ENCODE measurements at places on chromosomes 1 and 21.

- no peak for DNase-seq
Measured at GRCh38 chr1:55938861-55939260, 640.5 kb downstream of the PLPP3 start.

DNA sequence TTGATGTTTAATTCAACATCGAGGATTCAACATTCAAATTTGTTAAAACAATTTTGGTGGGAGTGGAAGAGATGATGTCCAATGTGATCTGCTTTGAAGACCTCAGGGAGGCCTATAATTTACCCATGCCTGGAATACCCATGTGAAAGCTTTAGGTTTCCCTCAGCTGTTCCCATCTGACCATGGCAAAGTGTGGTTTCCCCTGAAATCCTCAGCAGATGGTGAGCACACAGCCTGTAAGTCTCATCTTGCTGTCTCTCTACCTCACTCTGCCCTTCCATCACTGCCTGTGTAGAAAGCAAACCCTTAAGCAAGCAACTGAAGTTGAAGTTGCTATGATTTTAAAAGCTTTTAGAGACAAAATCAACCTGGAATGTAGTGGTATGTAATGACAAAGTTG lies 80.1 kb upstream of the ATF3 start:
- DNase-seq = no peak

DNA sequence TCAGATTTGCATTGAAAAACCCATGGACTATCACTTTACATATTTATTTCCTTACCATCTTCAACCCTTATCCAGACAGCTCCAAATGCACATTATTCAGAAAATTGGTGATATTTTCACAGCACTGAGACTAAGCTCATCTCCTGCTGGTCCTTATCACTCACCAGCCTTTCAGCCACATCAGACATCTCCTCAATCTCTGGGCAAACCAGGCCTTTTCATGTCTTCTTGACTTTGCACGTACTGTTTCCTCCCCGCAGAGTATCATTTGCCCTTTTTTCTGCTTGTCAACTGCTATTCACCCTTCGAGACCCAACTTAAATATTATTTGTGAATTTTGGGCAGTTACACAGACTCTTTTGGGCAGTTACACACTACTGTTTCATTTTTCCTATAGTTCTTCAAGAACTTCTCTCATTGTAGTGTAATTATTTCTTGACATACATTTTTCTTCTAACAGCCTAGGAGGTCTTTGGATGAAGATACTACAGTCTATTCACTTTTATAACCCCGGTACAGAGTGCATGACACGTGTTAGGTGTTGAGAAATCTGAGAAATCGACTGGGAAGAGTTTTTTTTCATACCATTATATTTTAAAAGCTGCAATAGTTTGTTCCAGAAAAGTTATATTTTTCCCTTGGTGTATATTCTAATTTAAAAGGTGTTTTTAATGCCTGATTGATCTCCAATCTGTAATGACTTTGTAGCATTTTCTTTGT lies 98.0 kb downstream of the FGGY start:
- DNase-seq = no peak

DNA sequence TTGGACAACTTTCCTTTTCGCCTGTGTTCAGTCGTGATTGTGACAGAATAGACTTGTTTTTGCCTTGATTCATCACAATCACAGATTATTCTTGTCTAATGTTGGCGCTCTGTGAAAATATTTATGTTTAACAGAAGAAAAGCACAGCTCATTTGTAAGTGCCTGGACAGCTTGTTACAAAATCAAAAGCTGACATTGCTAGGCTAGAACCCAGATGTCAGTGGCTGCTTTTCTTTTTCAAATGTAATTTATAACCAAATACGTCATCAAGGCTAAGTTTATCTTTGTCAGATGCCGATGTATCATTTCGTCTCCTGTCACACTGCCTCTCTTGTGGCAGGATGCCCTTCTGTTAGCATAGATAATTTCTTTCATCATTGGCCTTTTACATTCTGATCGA lies 1227.3 kb downstream of the PLA2G4A start:
- DNase-seq = no peak

DNA sequence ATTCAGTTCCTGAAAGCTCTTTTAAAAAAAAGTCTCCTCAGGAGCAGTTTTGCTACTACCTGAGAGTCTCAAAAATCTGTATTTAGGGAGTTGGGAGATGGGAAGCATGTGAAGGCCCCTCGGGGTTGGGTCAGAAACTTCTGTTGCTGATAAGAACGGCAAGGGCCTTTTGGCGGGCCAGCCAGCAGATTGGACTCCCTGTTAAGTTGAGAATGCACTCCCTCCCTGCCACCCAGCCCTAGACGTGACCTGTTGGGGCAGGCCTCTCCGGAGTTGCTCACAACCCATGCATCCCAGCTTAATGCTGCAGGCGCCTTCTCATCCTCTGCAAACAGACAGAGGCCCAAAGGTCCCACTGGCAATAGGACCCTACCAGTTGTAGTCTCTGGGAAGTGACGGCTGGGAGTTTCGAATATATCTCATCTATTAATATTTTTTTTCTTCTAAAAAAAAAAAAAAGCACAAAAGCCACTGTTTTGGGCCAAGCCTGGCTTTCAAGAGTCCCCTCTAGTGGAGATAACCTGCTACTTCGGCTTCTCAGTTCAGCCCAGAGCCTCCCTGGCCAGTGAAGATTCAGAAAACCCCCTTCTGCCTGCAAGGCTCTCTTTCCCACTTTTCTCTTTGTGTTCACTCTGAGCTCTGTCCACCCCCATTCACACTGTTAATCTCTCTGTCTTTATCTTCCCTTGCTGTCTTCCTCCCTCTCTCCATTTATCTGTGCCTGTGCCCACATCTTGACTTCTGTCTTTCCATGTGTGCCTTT lies 5.3 kb downstream of the PLXNA2 start:
- DNase-seq = no peak

DNA sequence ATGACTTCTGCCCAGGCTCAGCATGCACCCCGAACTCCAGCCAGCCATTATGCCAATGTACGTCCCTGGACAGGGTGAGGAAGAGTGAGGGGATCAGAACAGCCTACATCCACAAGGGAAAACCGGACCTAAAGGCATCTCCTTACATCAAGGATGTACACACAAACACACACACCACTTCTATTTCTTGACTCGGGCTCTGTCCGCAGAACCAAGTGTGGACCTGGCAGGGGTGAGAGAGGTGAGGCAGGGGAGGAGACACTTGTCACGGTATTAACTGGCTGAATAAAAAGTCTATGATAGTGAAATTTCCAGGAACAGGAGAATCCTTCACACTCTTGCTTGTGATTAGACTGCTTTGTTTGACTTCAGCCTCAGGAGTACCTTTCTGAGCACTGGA lies 2.3 kb downstream of the LMOD1 start:
- no peak for DNase-seq

- DNase-seq = no peak
Measured at GRCh38 chr1:236502972-236503639, 20.7 kb upstream of the LGALS8 start.

GRCh38 chr1:180029524-180030135 lies 75.0 kb downstream of the CEP350 start:
- no peak for DNase-seq

DNA sequence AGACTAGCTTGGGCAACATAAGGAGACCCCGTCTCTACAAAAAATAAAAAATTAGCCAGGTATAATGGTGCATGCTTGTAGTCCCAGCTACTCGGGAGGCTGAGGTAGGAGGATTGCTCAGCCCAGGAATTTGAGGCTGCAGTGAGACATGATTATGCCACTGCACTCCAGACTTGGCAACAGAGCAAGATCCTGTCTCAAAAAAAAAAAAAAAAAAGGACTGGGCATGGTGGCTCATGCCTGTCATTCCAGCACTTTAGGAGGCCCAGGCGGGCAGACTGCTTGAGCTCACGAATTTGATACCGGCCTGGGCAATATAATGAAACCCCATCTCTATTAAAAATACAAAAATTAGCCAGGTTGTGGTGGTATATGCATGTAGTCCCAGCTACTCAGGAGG lies 47.3 kb upstream of the BCL10 start:
- no peak for DNase-seq

- DNase-seq = no peak
Measured at GRCh38 chr1:207414606-207415108, 39.5 kb upstream of the CR2 start.

DNA sequence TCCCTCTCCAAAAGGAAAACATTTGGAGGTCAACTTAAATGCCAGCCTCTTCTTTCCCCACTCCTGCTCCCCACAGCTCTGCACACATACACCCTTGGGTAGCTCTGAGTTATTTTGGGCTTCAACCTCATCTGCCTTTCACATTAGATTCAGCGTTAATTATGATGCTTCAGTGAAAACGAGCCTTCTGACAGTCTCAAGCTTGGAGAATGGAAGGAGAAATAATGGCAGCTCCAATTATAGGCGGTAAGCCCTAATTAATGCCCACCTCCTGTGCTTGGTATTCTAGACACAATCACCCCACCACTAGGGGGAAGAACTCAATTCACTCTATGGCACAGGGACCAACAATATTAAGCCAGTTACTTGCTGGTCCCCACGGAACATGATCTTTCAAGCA lies 397.9 kb downstream of the BRINP2 start:
- no peak for DNase-seq

GRCh38 chr1:151947140-151947539 lies 37.8 kb upstream of the THEM4 start:
- no peak for DNase-seq

DNA sequence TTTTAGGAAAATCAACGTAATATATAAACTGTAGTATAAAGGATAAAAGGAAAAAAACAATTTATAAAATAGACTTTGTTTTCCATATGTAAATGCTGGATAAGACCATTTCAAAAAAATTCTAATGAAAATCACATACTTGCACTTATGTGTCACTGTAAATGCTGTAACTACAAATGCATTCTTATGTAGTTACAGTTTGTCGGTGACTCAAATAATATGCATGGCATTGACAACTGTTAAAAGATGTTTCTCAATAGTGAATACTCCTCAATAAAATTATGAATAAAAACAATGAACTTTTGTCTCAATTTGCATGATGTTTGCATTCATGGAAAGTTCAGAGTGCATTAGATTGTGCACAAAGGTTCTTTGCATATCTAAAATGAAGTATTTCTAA lies 614.0 kb upstream of the CHRM3 start:
- DNase-seq = no peak

DNA sequence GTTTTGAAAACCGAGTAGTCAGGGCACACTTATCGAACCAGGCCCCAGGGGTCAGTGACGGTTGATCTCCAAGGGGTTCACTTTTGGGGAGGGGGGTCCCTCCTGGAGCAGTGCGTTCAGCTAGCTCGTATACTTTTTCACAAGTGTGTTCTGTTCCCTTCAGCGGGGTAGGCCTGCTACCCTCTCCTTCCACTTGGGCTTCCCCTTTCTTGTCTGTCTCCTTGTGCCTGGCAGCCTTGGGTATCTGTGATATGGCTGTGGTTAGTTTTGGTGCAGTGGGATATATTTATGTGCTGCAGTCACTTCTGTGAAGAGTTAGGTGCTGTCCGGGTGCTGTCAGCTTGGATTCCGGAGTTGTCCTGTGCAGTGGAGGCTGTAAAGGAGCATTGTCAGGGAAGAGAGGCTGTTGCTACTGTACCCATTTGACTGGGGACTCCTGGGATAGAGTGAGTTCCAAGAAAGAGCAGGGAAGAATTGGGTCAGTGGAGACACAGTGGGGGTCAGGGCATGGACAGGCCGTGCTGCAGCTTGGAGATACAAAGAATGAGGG lies 29.7 kb downstream of the ADARB1 start:
- no peak for DNase-seq

Measured in cortex of kidney (tissue), 1 donor.